ENCODE measurements at places on chromosomes 12 and 14. TPM values are rescaled to one million over a fixed set of nuclear protein-coding genes. Genes with fewer than 3 reads are reported as not detected.

- peak; percentile 32 for DNase-seq
- peak overlapping the region; percentile 22 for H3K27ac ChIP-seq
- H3K27me3 ChIP-seq = no peaks in the 10 kb centered on the region
Measured at GRCh38 chr12:47066278-47067025, 13.0 kb upstream of the PCED1B start.

DNA sequence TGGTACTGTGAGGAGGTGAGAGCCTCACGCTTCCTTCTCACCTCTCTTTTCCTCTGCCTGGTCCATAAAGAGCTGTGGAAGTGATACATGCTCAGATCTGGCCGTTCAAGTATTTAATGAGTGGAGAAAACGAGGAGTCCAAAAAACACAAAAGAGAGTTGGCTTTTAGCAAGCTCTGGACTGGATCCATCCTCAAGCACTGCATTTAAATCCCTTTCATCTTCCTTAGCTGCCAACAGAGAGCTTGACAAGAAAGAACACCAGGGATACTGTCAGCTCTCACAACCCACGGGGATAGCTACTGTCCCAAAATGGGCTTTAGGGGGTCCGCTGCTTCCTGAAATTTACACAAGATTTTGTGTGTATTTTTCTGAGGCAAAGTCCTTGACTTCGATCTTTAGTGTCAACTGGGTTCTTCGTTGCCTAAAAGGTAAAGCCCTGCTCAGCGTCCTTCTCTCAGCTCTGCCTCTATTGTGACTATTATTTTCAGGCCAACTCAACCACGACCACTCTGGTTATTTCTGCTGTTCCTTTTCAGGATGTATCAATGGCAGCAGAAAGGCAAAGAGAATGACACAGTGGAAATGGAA is 120.9 kb downstream of the TMTC1 start:
- no peak overlapping the region for H3K4me3 ChIP-seq
- H3K36me3 ChIP-seq = no peaks in the 10 kb centered on the region
- DNase-seq = no peak
- no peaks in the 10 kb centered on the region for H3K4me1 ChIP-seq
- no peaks in the 10 kb centered on the region for H3K27me3 ChIP-seq
- no peak overlapping the region for H3K27ac ChIP-seq

DNA sequence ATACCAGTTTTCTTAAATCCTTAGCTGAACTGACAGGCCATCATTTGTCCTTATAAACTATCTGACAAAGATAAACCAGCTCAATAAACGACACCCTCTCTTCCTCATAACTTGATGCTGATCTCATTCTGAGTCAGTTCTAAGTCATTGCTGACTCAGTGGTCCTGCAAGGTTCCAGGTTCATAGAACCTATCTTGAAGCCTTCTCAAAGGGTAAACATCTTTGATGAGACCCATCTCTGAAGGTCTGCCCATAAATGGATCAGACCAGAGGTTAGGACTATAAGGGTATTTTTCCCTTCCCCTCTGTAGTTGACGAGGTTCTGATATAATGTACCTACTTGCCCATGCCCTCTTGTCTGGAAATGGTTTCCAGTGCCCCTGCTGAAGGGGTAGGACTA is 11.9 kb downstream of the NAA25 start:
- peaks cover 55% of the 10 kb centered on the region for H3K36me3 ChIP-seq
- no peaks in the 10 kb centered on the region for H3K27me3 ChIP-seq
- peak; percentile 41 for DNase-seq

- H3K36me3 ChIP-seq = no peaks in the 10 kb centered on the region
- H3K4me1 ChIP-seq = peaks cover 25% of the 10 kb centered on the region
- H3K27ac ChIP-seq = no peak overlapping the region
- H3K4me3 ChIP-seq = no peak overlapping the region
Measured at GRCh38 chr12:15698377-15698871, 90.8 kb downstream of the EPS8 start.

CPNE6 gene
- not detected for total RNA-seq

DNA sequence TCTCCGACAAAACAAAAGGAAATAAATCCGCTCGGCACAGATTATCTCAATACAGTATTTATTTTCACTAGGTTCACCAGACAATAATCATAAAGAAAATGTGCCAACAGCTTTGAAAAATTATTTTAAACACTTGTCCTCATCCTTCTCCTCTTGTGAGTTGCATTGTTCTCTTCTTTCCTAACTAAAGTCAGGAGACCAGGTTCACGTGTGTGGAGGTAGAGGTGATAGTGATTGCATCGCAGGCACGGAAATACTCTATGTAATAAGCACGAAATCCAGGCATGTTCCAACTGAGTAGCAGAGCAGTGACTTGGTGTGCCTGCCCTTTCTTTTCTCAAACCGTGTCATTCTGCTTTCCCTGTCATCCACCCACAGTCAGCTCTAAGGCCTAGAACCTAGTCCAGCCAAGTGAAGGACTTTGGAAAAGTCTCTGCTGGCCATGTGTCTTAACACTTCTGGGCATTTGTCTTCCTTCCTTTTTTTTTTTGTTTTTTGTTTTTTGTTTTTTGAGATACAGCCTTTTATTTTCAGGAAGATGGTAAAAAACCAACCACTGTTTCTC is 939 bp upstream of the SEL1L start:
- H3K36me3 ChIP-seq = no peaks in the 10 kb centered on the region
- peak overlapping the region; percentile 85 for H3K27ac ChIP-seq
- no peak for DNase-seq
- H3K4me3 ChIP-seq = peak overlapping the region; percentile 95

RBM19 gene
- total RNA-seq = 67.7 TPM

TMPRSS12 gene
- not detected for total RNA-seq

CNTN1 gene
- not detected for total RNA-seq

GRCh38 chr12:122643207-122643805 is 59.9 kb downstream of the HCAR2 start:
- no peak overlapping the region for H3K27ac ChIP-seq
- no peak overlapping the region for H3K4me3 ChIP-seq
- no peaks in the 10 kb centered on the region for H3K27me3 ChIP-seq
- peaks cover 14% of the 10 kb centered on the region for H3K4me1 ChIP-seq
- H3K36me3 ChIP-seq = peaks cover 6% of the 10 kb centered on the region
- no peak for DNase-seq

- no peak for DNase-seq
- no peak overlapping the region for H3K4me3 ChIP-seq
- no peak overlapping the region for H3K27ac ChIP-seq
- peaks cover 2% of the 10 kb centered on the region for H3K36me3 ChIP-seq
- H3K27me3 ChIP-seq = no peaks in the 10 kb centered on the region
- H3K4me1 ChIP-seq = peaks cover 9% of the 10 kb centered on the region
Measured at GRCh38 chr12:92701441-92701840, 1.3 kb upstream of the PLEKHG7 start.

ALDH2 gene
- total RNA-seq = 3.8 TPM

DNA sequence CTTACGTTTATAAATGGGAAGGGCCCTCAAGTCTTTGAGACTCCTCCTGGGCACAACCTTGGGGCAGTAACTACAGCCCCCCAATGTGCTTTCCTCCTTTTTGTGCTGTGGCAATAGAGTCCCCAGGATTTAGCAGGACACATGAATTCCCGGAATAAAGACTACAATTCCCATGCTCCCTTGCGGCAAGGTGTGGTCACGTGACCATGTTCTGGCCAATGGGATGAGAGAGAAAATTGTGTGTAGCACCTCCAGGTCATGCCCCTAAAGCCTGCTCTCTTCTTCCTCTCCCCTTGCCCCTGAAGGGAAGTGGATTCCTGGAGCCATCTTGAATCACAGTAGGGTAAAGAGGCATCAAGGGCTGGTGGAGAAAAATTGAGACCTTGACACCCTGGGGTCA is 295.1 kb upstream of the SFSWAP start:
- H3K4me1 ChIP-seq = no peaks in the 10 kb centered on the region
- no peak overlapping the region for H3K27ac ChIP-seq
- no peaks in the 10 kb centered on the region for H3K36me3 ChIP-seq
- DNase-seq = peak; percentile 13

PTPRR gene
- total RNA-seq = not detected

- peak overlapping the region; percentile 89 for H3K4me3 ChIP-seq
- no peaks in the 10 kb centered on the region for H3K36me3 ChIP-seq
- peak; percentile 49 for DNase-seq
- no peaks in the 10 kb centered on the region for H3K27me3 ChIP-seq
- peaks cover 64% of the 10 kb centered on the region for H3K4me1 ChIP-seq
Measured at GRCh38 chr12:54417712-54418440, 1.2 kb downstream of the ITGA5 start.

- H3K36me3 ChIP-seq = no peaks in the 10 kb centered on the region
- no peak overlapping the region for H3K27ac ChIP-seq
- H3K4me1 ChIP-seq = peaks cover 25% of the 10 kb centered on the region
- no peak overlapping the region for H3K4me3 ChIP-seq
- peaks cover 21% of the 10 kb centered on the region for H3K27me3 ChIP-seq
- no peak for DNase-seq
Measured at GRCh38 chr12:6202304-6202703, 2.1 kb downstream of the CD9 start.

DLK1 gene
- total RNA-seq = not detected

REP15 gene
- not detected for total RNA-seq

GRCh38 chr14:68380329-68380741 is 412.5 kb downstream of the ZFP36L1 start:
- DNase-seq = peak; percentile 22
- no peak overlapping the region for H3K27ac ChIP-seq
- no peaks in the 10 kb centered on the region for H3K27me3 ChIP-seq

TSPAN19 gene
- total RNA-seq = not detected

PAX9 gene
- total RNA-seq = not detected

DNA sequence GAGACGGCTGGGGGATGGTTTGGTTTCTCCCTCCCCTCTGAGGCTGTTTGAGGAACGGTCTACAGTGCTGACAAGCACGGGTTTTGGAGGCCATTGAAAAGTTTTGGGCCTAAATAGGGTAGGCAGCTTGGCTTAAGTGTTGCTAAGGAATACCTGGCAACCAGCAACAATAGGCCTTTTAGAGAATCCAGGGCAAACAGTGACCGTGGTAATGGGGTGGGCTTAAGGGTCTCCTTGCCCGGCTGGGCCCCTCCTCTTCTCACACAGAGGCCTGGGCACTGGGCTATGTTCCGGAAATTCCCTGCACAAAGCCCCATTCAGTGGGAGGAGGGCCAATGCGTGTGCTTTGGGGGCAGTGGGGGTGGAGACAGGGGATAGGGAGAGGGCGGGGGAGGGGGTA is 55.4 kb downstream of the ASCL1 start:
- no peak overlapping the region for H3K27ac ChIP-seq
- no peaks in the 10 kb centered on the region for H3K36me3 ChIP-seq
- no peak overlapping the region for H3K4me3 ChIP-seq
- H3K4me1 ChIP-seq = no peaks in the 10 kb centered on the region

CCDC197 gene
- not detected for total RNA-seq

DNA sequence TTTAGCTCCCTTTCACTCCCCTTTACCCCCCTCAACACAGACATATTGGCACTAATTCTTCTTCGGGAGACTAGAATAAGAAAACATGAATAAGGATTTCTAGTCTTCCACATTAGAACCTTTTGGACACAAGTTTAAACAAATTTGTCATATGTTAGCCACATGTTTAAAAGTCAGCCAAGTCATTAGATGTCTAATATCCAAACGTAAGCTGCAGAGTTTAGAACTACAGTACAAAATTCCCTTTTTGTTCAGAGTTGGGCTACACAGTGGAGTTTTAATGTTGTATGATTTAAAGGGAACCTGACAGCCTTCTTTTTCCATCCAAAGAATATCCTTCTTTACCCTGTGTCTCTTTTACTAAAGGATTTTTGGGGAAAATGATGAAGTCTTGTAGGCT is 79.8 kb downstream of the PDE6H start:
- no peaks in the 10 kb centered on the region for H3K27me3 ChIP-seq
- peaks cover 11% of the 10 kb centered on the region for H3K4me1 ChIP-seq
- no peaks in the 10 kb centered on the region for H3K36me3 ChIP-seq
- no peak overlapping the region for H3K27ac ChIP-seq
- DNase-seq = no peak

DNA sequence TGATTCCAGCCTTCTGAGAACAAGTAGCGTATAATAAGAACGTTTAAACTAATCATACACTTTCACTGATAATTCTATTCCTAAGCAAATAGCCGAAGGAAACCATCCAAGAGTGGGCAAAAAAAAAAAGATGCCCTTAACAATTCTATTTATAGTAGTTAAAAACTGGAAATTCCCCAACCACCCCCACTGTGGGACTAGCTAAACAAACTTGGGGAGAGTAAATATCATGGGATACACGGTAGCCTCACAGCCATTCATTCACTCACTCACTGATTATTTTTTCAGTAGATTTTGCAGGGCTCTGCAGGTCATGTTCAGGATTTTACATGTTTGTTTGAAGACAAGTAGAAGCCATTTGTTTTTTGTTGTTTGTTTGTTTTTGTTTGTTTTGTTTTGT is 197.0 kb downstream of the ETV6 start:
- H3K27me3 ChIP-seq = no peaks in the 10 kb centered on the region
- H3K36me3 ChIP-seq = peaks cover 20% of the 10 kb centered on the region
- no peak overlapping the region for H3K4me3 ChIP-seq
- no peaks in the 10 kb centered on the region for H3K4me1 ChIP-seq

PDE3A gene
- total RNA-seq = not detected

DNA sequence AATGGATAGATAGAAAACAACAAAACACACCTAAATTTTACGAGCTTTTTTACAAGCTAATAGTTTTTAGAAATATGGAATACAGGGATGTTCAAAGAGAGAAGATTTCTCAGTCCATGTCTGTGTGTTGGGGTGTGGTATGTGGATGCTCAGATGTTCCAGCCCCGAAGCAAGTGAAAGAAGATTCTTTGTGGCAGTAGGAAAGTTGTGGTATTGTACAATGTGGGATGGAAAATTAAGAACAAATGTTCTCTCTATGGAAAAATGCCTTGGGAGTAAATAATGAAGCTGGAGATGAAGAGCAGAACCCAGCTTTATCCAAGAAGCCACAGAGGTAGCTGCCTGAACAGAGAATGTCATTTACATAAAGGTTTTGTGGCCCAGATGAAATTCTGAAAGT is 150.3 kb upstream of the PRKD1 start:
- H3K4me1 ChIP-seq = no peaks in the 10 kb centered on the region
- no peaks in the 10 kb centered on the region for H3K36me3 ChIP-seq
- H3K27ac ChIP-seq = no peak overlapping the region
- H3K4me3 ChIP-seq = no peak overlapping the region
- H3K27me3 ChIP-seq = no peaks in the 10 kb centered on the region

DNA sequence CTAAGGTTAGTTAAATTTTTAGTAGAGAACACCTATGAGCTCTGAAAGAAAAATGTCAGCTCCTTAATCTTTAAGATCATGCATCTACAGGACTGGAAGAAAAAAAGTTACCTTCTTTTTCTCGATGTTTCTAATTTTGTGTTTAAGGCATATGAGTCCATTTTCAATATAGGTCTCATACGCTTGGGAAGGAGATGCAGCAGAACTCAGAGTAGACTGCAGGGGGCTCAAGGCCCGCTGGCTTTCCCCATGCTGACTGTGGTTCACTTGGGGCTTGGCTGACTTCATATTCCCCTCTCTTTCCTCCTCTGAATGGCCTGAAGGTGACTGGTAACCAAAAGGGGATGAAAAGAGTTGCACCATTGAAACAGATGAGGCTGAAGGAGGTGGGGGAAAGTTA is 1.5 kb downstream of the CAPRIN2 start:
- H3K4me3 ChIP-seq = peak overlapping the region; percentile 96
- peak; percentile 57 for DNase-seq
- H3K27ac ChIP-seq = no peak overlapping the region
- no peaks in the 10 kb centered on the region for H3K27me3 ChIP-seq
- peaks cover 42% of the 10 kb centered on the region for H3K4me1 ChIP-seq
- H3K36me3 ChIP-seq = peaks cover 3% of the 10 kb centered on the region

RPS6KL1 gene
- 5.1 TPM for total RNA-seq

NEUROD4 gene
- total RNA-seq = not detected

GRCh38 chr12:108568338-108569154 is 6.2 kb downstream of the ISCU start:
- H3K4me1 ChIP-seq = peaks cover 88% of the 10 kb centered on the region
- H3K4me3 ChIP-seq = peak overlapping the region; percentile 56
- H3K27me3 ChIP-seq = no peaks in the 10 kb centered on the region
- DNase-seq = peak; percentile 90
- H3K36me3 ChIP-seq = peaks cover 57% of the 10 kb centered on the region

FGD4 gene
- 0.05 TPM for total RNA-seq

Measured in activated CD8-positive, alpha-beta T cell treated with anti-CD3 and anti-CD28 coated beads for 36 hours (primary cell).